ENCODE measurements at places on chromosomes 5 and 9.
A peak's percentile ranks its signal among the peaks of the same experiment; 100 is the strongest.

- no peak for DNase-seq
Measured at GRCh38 chr9:13146840-13147239, 132.7 kb downstream of the MPDZ start.

- DNase-seq = no peak
Measured at GRCh38 chr9:87620731-87621322, 105.1 kb upstream of the CTSL start.

DNA sequence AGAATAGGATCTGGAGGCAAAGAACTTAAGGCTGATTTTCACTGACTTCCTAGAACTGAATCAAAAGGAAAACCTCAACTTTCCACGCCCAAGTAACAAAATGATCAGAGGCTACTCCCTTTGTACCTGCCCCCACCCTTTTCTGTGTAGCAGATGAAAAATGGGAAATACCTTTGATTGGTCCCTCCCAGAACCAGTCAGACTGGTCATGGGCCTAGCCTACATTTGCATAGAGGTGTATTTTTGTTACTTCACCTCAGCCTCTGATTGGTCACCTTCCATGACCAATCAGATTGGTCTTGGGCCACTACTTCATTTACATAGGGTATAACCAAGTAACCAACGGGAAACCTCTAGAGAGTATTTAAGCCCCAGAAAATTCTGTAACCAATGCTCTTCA, 1553.5 kb upstream of the C9orf72 start:
- DNase-seq = no peak

DNA sequence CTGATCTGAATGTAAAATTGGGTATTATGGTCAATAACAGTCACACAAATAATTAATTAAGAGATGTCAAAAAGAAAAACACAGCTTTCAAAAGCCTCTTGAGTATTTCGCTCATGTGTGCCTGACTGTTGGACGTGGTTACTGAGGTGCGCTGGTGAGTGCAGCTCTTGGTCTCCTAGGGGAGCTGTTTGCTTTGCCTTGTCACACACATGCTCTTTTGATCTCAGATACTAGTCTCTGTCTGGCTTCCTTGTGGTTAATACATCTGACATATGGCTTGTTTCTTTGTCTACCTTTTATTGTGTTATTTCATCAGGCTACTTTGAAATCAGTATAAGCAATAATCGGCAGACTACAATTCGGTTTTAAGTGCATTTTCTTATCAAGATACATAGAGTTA, 51.5 kb downstream of the PCSK1 start:
- DNase-seq = peak; percentile 62

- DNase-seq = no peak
Measured at GRCh38 chr9:38339087-38339486, 53.4 kb upstream of the ALDH1B1 start.

DNA sequence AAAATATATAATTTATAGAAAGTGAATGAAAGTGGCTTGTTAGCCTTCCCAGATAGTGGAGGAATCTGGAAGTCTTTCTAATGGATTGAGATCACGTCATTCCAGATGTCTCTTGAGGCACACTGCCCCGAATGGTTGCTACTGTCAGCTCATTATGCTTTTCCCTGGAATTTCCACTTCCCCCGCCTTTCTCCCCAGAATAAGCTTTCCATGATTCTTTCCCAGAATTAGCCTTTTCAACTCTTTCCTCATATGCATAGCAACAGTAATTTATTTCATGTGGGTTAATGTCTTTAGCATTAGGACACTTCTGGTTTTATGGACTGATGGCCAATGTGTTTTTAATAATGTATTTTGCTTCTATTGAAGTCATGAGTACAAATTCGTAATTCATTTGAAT, 81.5 kb downstream of the PALM2AKAP2 start:
- no peak for DNase-seq

- DNase-seq = no peak
Measured at GRCh38 chr9:113184539-113184938, 33.7 kb downstream of the SLC31A2 start.

DNA sequence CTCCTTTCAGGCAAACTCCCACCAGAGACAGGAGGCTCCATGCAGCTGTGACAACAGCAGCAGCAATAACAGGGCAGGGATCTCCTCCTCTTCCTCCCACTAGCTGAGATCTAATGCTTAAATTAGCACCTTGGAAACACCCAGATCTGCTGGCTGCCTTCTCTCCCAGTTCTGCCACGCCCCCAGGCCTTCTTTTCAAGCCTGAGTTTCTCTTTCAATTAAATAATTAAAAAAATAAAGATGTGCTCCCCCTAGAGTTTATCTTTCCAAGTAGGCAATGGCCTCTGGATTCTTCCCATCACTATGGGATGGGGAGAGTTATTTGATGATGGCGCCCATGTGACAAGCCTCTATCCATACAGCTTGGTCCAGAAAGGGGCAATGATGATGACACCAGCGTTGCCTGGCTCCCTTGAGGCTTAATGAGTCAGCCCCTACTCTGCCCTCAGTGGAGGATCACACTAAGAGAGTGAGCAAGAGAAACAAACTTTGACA, 3.8 kb downstream of the FAM219A start:
- DNase-seq = no peak

- no peak for DNase-seq
Measured at GRCh38 chr5:10913841-10914240, 152.8 kb upstream of the DAP start.

Data from NCI-H187 treated with DMSO at 0.1 percent for 48 hours (cell line).